ENCODE measurements at places on chromosomes 13 and 19.
A peak's percentile ranks its signal among the peaks of the same experiment; 100 is the strongest.

- DNase-seq = no peak
Observed at GRCh38 chr13:29817604-29818378, 32.6 kb downstream of the UBL3 start.

GRCh38 chr19:50435627-50436026, 2.9 kb downstream of the MYBPC2 start:
- DNase-seq = no peak

DNA sequence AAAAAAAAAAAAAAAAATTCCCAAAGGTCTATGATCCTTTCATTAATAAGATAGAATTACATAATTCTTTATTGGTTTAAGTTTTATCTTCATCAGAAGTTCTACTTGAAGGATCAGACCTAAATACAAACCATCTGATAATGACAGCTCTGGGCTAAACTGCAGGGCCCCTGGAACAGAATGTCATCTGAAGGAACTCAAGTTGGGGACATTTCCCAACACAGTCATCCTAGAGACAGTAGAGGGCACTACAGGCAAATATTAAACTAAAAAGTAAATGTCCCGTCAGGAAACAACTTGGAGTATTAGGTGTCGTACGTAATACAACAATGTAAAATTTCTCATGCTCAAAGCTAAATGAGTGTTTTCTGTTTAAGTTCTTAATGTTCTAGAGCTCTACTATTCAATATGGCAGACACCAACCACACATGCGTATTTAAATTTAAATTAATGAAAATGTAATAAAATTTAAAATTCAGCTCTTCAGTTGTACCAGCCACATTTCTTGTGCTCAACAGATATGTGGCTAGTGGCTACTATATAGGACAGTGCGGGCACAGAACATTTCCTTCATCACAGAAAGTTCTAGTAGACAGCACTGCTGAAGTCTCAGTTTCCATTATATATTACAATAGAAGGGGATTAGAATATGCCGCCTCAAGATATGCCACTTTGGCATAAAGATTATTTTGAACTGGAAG, 21.8 kb upstream of the NAXD start:
- DNase-seq = no peak

- no peak for DNase-seq
Observed at GRCh38 chr19:13090511-13091231, 12.0 kb downstream of the LYL1 start.

DNA sequence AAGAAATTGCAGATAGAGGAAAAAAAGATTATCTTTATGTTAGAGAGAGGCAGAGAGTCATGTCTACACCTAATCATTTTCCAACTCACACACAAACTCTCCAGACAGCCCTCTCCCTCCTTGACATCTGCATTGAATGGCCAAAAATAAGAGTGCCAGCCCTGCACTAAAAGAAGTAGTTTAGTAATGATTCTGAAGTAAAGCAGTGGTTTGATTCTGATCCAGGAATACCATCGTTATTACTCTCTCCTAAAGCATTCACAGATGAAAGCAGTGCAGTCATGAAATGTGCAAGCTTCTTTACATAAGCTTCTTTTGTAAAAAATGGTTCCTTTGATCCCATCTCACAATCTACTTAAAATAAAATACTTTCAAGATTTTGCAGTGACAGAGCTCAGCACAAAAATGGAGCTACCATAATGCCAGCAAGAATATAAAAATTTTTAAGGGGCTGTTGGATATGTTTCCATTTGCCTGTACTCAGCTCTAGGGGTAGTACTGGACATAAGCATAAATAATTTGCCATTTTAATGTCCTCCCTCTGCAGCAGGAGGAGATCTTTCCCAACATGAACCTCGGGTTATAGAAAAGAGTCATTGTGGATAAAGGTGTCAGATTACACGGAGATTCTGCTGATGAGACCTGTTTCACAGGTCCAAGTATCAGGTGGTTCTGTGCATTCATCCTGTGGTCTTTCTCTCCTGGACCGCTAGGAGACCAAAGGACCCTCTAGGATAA, 406.3 kb downstream of the DCT start:
- no peak for DNase-seq

DNA sequence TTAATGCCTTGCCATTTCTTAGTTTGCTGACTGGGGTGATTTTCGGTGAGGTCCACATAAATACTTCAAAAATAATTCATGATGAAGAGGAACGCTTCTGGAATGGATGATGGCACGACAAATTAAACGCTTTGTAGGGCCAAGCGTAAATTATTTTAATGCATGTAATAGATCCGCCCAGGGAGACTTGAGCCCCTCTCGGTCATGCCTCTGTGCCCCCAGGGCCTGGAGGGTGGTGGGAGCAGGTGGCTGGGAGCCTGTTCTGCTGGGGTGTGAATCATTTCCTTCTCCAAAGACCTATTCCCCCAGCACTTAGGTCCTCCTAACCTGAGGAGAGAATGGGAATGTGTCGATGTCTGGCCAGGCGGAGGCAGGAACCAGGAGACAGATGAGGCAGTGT, 350.6 kb downstream of the ZNF536 start:
- no peak for DNase-seq

DNA sequence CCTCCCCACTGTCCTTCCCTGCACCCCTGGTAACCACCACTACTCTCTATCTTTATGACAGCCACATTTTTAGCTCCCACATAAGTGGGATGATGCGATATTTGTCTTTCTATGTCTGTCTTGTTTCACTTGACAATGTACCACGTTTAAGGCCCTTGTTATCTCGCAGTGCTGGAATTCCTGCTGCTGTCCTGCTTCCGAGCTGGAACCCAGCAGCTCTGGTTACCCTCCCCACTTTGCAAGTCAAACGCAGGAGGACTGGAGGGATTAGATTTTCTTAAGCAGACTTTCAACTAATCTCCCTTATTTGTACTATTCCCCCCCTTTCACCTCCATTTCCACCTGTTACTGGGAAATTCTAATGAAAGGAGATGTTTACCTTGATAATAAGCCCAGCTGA, 59.1 kb upstream of the PDX1 start:
- no peak for DNase-seq

DNA sequence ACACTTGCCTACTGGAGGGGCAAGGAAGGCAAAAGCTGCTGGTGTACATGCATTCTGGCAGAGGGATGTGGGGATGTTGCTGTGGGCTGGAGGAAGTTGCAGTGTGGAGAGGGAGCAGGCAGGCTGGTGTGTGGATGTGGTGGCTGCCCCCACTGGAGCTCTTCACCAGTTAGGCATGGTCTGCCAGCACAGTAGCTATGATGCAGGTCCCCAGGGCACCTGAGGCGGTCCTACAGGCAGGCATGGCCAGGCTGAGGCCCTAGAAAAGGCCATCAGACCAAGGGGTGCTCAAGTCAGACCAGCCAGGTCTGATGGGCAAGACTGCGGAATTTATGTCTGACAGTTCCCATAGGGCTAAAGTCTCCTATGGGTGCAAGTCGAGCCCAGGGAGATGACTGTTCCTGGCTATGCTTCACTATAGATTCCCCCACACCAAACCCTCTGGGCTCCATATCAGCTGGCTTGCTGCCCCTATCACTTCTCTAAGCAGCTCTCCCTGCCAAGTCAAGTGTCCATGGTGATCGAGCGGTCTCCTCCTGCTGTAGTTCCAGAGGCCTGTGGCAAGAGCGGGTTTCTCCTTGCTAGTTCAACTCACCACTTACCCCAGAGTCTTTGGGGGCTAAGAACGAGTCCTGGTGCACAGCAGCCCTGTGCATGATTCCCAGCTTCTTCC, 473.1 kb downstream of the TDRD3 start:
- no peak for DNase-seq

DNA sequence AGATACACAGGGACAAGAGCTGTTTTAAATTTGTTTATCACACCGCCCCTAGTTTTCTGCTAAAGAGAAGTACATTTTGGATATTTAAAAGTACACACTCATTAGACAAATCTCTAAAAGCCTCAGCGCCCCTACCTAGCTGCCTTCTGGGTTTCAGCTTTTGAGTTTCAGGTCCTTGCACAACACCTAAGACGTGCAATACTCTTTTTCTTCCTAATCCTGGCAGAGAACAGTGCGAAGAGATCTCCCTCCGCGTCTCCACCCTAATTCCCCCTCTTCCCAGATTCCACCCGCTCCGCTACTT, 421 bp upstream of the KLF5 start:
- no peak for DNase-seq

GRCh38 chr13:33139780-33140535, 123.7 kb downstream of the KL start:
- DNase-seq = no peak

DNA sequence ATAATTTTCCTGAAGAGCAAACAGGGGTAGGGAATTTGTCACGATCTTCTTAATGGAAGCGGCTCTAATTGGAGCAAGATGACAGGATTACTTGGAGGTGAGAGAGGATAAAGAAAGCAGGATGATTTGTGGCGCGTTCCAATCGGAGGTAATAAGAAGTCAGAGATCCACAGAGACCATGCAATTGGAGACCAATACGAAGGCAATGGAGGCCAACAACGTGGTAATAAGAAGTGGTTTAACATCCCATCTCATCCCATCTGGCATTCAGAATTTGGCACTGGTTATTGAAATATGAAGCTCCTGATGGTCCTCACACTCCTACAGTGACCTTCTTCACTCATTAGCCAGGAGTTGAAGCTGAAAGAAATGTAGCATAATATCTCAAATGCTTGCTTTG, 130.6 kb downstream of the DLEU7 start:
- no peak for DNase-seq

GRCh38 chr19:55304279-55304978, 20.6 kb downstream of the BRSK1 start:
- DNase-seq = no peak

DNA sequence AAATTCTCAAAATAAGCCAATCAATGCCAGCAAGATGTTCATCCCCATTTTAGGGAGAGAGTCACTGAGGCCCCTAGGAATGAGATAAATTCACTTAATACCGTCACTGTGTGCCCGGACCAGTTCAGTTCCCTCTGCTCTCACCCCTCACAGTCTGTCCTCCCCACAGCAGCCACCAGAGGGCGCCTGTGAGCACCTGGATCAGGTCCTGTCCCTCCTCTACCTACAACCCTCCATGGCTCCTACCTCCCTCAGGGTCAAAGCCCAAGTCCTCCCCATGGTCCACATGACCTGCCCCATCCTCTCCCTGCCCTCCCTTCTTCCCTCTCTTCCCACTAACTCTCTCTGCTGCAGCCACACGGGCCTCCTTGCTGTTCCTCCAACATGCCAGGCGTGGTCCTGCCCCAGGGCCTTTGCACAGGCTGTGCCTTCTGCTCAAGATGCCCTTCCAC, 42.0 kb upstream of the NFIC start:
- peak; percentile 50 for DNase-seq

DNA sequence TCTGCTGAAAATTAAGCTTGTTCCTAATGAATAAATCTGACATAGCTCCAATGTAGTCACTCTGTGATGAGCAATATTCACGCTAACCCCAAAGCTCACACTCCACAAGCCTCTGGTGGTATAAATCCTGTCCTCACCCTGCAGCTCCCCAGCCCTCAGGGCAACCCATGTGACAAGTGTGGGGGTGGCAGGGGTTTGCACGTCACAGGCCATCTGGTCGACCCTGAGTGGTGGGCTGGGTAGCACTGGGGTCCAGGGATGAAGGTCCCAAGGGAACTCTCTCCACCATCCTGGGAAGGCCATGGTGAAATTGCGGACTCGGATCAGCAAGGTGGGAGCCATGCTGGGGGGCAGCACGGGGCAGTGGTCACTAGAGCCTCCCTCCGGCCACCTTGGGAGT, 100.0 kb upstream of the SOX1 start:
- DNase-seq = no peak

DNA sequence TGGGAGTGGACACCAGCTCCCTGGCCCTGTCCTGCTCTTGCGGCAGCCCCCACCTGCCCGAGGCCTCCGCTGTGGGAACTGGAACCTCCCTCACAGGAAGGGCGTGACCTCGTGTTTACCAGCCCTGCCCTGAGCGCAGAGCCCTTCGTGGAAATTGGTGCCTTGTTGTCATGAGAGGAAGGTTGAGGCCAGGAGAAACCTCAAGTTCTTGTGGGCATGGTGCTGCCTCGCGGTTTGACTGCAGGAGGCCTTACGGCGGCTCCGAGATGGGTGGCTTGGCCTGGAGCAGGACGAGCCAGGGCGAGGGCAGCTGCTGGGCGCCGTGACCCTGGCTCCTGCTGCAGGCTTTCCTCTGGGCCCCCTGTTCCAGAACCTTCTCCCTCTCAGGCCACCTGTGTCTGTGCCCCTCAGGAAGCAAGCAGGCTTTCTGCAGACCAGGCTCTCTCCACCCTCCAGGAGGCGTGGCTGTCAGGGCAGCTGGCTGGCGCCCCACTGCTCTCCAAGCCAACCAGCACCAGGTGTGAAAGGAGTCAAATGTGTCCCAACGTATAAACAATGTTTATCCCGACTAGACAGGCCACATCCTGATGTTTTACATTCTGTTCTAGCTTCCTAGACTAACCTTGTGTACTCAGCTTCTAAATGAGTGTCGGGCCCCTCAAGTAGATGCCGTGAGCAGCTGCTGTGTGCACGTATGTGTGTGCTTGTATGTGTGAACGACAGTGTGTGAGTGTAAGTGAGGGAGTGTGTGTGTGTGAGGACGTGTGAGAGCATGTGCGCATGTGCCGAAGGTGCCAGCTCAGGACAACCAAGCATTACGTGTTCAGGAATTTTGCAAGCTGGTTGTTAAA, 10.4 kb upstream of the RASA3 start:
- no peak for DNase-seq

GRCh38 chr13:43694146-43694664, 92.6 kb downstream of the ENOX1 start:
- DNase-seq = no peak

GRCh38 chr19:49518033-49518432, 5.6 kb downstream of the FCGRT start:
- DNase-seq = no peak

GRCh38 chr13:107867701-107868661, 347.4 kb downstream of the LIG4 start:
- no peak for DNase-seq

DNA sequence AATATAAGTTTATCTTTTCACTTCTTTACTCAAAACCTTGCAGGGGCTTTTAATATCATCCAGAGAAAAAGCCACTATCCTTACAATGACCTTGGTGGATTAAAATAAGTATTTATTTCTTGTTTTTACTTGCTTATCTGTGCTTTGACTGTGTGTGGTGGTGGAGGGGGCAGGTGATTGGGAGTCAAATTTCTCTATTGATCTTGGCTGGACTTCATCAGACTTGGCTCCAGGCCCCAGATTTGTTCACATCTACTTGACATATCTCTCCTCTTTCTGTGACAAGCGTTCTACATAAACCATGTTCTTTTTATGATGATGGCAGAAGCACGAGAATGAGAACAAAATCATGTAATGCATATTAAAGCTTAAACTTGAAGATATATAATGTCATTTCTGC, 670.8 kb downstream of the PCDH17 start:
- no peak for DNase-seq

DNA sequence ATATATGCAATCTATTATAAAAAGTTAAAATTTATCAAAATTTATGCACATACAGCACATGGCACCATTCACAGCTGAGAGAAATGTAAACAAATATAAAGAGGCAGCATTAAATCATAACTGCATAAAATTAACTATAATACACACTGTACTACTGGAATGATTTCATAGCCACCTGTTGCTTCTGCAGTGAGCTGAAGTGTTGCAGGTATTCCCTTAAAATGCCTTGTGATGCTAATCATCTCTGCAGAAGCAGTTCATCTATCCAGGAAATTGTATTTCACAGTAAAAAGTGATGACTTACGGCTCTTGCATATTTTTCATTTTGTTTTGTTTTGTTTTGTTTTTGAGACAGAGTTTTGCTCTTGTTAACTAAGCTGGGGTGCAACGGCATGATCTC, 82.1 kb downstream of the STOML3 start:
- no peak for DNase-seq

- DNase-seq = no peak
Observed at GRCh38 chr13:99666146-99666805, 165.0 kb downstream of the TM9SF2 start.

GRCh38 chr13:96783057-96783456, 211.2 kb downstream of the OXGR1 start:
- no peak for DNase-seq
